MM.1S (cell line): ENCODE measurements at places on chromosomes 2 and 18.

DNA sequence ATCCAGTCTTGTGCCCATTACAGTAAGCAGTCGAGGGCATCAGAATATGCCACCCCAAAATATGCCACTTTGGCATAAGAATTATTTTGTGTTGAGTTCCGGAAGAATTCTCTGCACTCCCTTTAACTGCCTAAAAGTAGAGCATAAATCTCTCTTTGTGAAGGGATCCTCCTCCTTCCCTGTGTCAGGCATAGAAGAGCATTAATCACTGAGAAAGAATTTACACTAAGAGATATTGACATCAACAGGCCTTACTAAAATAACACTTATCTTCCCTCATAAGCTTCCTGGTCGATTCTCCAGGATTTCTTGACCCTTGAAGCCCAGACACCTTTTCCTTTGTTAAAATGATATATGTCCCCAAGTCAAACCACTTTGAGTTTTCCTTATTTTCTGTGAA, 27.6 kb upstream of the KYNU start:
- no peak overlapping the region for H3K4me3 ChIP-seq
- H3K27me3 ChIP-seq = no peaks in the 10 kb centered on the region
- H3K36me3 ChIP-seq = no peaks in the 10 kb centered on the region
- no peaks in the 10 kb centered on the region for H3K4me1 ChIP-seq
- H3K27ac ChIP-seq = no peak overlapping the region

- no peak overlapping the region for H3K4me3 ChIP-seq
- no peaks in the 10 kb centered on the region for H3K36me3 ChIP-seq
- H3K4me1 ChIP-seq = no peaks in the 10 kb centered on the region
- no peak for DNase-seq
- no peak overlapping the region for H3K27ac ChIP-seq
Measured at GRCh38 chr2:38360177-38360576, 16.9 kb downstream of the ATL2 start.

DNA sequence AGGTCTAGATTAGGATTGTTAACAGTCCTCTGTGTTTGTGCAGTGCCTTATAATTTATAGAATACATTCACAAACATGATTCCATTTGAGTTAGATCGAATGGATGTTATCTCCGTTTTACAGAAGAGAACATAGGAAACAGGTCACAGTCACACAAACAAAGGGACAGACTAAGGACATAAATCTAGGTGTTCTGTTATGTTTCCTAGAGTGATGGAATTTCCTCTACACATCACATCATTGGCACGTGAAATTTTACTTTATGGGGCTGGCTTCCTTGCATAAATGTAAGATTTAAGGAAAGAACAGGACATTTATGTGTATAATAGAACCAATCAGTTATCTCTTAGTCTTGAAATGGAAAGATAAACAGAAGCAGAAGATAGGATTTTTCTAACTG, 6.4 kb downstream of the TRIM54 start:
- H3K27ac ChIP-seq = no peak overlapping the region
- H3K36me3 ChIP-seq = no peaks in the 10 kb centered on the region
- no peaks in the 10 kb centered on the region for H3K27me3 ChIP-seq
- DNase-seq = no peak
- H3K4me3 ChIP-seq = no peak overlapping the region
- H3K4me1 ChIP-seq = no peaks in the 10 kb centered on the region

GRCh38 chr2:189673661-189674373, 653 bp upstream of the ANKAR start:
- peak; percentile 38 for DNase-seq
- peaks cover 8% of the 10 kb centered on the region; the same call in 1 of the 2 replicates for H3K4me1 ChIP-seq
- peak overlapping the region; percentile 59 for H3K4me3 ChIP-seq
- peak overlapping the region; percentile 86; the same call in 1 of the 2 replicates for H3K27ac ChIP-seq
- no peaks in the 10 kb centered on the region for H3K27me3 ChIP-seq
